Occipital lobe (tissue), 3 donors: ENCODE measurements at places on chromosomes 2 and 18. TPM values are rescaled to one million over a fixed set of nuclear protein-coding genes. Genes with fewer than 3 reads are reported as not detected.

DNA sequence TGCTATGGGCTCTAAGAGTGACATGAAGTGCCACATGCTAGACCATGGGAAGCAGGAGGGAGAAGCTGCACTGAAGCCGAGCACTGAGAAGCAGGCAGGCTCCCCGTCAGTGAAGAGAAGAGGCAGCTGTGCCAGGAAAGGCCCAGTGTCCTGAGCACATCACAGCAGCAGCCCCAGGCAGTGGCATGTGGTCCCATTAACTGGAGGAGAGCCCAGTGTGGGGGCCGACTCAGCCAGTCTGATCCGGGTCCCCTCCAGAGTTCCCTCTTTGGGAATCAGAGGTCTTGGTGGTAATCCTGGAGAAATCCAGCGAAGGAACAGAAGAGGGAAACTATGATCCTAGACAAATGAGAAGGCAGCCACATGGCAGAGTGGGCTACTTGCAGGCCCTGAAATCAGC, 96.7 kb upstream of the ACAA2 start:
- no peak for DNase-seq

GRCh38 chr2:139067072-139067471, 286.9 kb upstream of the NXPH2 start:
- DNase-seq = no peak

GRCh38 chr2:190528521-190529001, 6.0 kb downstream of the NEMP2 start:
- DNase-seq = no peak

- DNase-seq = no peak
Measured at GRCh38 chr18:6315517-6316331, 99.0 kb downstream of the L3MBTL4 start.

- DNase-seq = no peak
Measured at GRCh38 chr2:219290381-219291171, 11.4 kb downstream of the DNAJB2 start.

DNA sequence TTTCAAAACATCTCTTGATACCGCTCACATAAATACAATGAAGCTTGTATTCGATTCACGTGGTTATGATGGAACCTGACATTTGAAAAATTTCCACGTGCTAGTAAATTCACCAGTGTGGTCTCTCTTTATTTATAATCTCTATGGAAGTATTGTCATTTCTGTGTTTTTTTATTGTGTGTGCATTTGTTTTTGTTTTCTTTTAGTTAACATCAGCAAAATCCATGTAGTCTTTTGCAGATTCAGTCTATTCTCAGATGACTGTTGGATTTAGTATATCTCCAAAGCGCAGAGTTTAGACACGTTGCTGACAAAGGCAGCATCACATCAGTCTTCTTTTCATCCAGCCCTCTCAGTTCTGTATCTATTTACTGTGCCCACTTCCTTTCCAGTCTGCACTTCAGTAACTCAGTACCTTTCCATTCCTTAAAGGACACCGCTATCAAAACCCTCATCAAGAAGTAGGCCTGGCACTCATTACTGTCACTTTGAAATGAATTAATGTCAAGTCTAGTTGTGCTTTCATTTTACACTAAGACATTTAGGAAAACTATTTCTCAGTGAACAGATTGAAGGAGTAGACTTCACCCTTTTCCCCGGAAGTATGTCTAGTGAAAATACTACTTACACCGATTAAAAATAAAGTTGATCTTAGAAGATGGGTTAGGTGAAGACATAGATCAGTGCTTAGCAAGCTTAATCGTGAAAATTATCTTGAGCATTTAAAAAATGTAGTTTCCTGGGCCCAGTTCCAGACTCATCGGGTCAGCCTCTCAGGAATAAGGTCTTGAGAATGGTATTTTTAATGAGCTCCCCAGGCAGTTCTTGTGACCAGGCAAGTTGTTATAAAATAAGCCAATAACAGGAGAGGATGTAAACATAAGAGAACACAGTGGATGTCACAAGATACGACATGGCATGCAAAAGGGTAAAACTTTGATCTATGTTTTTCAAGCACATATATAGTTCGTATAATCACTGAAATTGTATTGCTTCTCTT, 506.8 kb upstream of the ZEB2 start:
- DNase-seq = no peak

GRCh38 chr2:181527058-181527457, 69.9 kb downstream of the ITGA4 start:
- DNase-seq = no peak

- no peak for DNase-seq
Measured at GRCh38 chr2:172100935-172101820, 1.5 kb downstream of the DLX2 start.

DNA sequence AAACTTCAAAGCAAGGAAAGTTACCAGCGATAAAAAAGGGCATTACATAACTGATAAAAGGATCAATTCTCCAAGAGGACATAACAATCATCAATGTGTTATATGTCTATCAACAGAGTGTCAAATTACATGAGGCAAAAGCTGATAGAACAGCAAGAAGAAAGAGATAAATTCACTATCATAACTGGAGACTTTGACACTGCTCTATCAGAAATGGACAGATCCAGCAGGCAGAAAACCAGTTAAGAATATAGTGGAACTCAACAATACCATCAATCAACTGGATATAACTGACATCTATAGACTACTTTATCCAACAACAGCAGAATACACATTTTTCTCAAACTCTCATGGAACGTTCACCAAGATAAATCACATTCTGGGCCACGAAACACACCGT, 65.0 kb downstream of the ROCK2 start:
- DNase-seq = no peak

The RAB10 gene
- total RNA-seq = 162 TPM
